Stimulated activated CD8-positive, alpha-beta memory T cell treated with anti-CD3 and anti-CD28 coated beads, Interleukin-4, amount 100 ng/mL, for 1 hour (primary cell): ENCODE measurements at places on chromosomes 12 and 14.

DNA sequence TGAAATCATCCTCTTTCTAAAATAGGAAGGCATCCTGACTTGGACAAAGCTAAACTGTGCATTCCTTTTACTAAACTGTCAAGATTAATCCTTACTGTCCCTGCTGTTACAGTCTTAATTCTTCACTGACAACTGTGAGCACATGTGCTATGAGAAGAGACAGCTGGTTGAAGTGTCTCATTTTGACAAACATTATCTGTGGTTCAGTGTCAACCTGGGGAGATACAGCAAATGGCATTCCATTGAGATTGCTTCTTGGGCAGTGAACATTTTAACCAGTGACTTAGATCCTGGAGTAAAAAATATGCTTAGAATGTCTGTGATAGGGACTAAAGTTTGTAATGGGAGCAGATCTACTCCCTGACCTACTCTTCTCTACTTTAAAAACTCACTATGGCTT, 552.6 kb upstream of the ATP2B1 start:
- DNase-seq: no peak

GRCh38 chr14:63203015-63203414, 1.2 kb upstream of the RHOJ start:
- DNase-seq: no peak

- no peak for DNase-seq
These were observed 35.9 kb upstream of the GSC start for GRCh38 chr14:94805680-94806288.

DNA sequence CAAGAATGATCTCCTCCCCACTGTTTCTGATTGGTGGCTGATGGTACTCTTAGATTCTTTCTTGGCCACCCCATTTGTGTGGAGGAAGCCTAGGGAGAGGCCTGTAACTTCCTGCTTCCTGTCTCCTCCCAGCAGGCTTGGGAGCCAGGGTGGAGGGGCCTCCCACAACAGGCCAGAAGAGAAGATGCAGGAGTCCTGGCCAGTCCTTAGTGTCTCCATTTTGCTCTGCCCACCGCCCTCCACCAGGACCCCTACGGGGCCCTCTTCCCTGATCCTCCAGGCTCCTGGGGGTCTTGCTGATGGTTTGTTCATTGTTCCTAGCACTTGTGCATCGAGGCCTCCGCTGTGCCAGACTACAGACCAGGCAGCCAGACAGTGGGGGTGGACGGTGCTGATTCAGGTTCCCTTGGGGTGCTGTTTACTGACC, 6.8 kb downstream of the TSPAN9 start:
- no peak for DNase-seq

GRCh38 chr12:93360688-93361087, 17.0 kb upstream of the NUDT4 start:
- DNase-seq: no peak

GRCh38 chr12:105393587-105393986, 63.1 kb downstream of the C12orf75 start:
- no peak for DNase-seq

DNA sequence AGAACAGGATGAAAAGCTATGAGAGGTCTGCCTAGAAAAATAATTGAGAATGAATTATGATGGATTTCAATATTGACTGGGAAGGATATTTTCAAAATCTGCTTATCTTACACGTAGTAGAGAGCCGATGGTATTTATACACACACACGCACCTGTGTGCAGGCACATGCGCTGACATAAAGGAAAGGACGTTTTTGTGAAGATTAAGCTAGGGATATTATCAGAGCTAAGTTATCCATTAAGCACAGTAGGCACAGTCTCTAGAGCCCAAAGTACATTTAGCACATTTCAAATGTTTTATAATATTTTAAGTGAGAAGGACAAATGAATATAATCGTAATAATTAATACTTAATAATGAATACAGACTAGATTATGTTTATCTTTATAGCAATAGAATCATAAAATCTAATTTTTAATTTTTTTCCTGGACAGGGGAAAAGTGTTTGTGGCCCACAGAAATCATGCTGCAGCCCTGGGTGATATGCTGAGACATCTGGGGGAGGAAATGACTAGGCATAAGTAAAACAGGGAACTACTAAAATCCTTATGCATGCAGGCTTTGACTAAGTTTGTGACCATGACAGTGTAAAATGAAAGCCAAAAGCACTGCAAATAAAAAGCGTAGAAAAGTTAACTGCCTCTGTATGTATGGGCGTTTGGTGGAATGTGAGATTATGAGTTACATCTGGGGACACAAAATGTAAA, 146.1 kb downstream of the KITLG start:
- DNase-seq: no peak

GRCh38 chr12:31714406-31715271, 14.2 kb downstream of the AMN1 start:
- no peak for DNase-seq

- no peak for DNase-seq
These were observed 6.1 kb upstream of the AAAS start for GRCh38 chr12:53327435-53328042.

GRCh38 chr14:22502007-22502406, 87.0 kb downstream of the DAD1 start:
- no peak for DNase-seq

GRCh38 chr14:92635031-92635430, 113.4 kb downstream of the LGMN start:
- no peak for DNase-seq

DNA sequence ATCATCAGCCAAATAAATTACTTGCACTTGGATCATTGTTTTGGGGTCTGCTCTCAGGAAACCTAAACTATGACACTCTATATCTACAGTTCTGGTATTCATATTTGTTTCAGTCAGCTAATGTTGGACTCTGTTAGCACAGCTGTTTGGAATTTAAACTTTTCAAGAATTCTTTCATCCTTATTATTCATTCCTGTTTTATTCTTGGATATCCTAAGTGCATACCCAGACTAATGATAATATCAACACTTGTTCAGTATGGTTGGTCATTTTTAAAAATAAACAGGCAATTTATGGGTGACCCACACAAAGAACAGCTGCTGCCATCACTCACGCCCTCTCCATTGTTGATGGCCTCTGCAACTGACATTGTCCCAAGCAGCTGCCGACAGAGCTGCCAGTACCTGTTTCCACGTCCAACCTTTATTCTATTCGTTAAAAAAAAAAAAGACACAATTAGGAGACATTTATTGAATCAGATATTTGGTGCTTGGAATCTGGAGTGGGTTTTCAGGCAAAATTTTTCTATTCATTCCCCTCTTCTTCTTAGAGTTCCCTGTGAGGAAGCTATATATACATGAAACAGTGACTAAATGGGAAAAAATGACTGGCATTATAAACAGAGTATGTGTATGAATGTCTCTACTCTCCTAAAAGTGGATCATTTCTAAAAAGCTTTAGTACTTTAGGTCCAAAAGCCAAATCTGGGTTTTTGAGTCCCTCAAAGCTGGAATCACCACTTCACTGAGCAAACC, 252.1 kb upstream of the NAV3 start:
- DNase-seq: no peak

GRCh38 chr12:52436828-52437474, 2.8 kb upstream of the KRT75 start:
- no peak for DNase-seq

GRCh38 chr12:65106948-65107347, 14.2 kb downstream of the WIF1 start:
- DNase-seq: no peak

GRCh38 chr12:117098361-117099217, 627 bp downstream of the TESC start:
- DNase-seq: no peak

DNA sequence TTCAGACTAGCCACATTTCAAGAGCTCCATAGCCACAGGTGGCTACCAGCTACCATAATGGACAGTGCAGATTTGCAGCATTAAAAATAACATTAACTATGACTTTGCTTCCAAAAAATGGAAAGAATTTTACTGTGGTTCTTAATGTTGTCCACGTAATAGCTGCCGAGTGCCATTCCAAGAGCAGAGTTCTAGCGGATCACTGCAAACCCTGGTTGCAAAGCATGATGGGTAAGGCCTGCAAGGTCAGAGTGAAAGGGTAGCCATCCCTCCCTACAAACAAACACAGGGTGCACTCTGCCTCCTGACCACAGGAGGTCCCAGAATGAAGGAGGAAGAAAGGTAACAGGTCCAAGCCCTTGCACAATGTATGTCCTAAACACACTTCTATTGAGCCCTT, 157.6 kb downstream of the DPF3 start:
- DNase-seq: no peak

GRCh38 chr12:3130057-3130830, 53.1 kb downstream of the TSPAN9 start:
- no peak for DNase-seq

GRCh38 chr14:29037411-29037810, 270.8 kb downstream of the FOXG1 start:
- DNase-seq: no peak

- no peak for DNase-seq
These were observed 55.8 kb upstream of the ARHGAP5 start for GRCh38 chr14:32021341-32021740.

DNA sequence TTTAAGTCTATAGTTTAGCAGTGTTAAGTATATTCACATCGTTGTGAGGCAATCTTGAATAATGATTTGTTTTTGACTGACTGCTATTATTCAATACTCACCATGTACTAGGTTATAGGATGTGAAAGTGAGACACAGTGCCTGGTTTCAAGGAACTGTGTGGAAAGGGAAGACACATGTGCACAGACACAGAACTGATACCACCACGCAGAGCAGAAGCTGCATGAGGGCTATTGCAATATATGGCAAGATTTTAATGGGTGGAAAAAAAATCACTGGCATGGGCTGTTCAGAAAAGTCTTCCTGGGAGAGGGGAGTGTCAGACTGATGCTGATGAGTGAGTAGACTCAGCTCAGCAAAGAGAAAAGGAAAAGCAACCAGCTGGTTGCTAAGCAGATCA, 10.4 kb downstream of the SLC7A8 start:
- no peak for DNase-seq

DNA sequence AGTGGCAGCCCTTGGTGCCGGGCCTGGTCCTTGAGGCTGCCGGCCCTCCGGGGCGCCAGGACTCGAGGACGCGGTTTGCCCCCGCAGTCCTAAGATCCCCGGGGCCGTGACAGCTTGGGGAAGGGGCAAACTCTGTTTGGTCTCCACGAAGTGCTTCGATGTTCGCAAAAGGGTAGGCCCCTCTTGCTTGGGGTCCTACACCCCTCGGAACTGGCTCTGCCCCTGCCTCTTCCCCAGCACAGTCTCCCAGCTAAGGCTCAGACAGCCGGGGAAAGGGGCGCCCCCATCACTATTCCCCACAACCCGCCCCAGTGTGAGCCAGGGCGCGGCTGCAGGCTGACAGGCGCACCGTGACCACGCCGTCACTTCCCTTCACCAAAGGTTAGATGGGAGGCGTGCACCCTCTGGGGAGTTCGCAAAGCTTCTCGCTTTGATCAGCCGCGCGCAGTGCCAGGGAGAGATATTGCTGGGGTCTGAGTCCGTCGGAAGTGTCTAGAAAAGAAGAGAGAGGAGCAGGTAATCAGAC, 7.2 kb upstream of the OTX2 start:
- no peak for DNase-seq

GRCh38 chr12:115095073-115095748, 411.2 kb upstream of the TBX3 start:
- DNase-seq: no peak

DNA sequence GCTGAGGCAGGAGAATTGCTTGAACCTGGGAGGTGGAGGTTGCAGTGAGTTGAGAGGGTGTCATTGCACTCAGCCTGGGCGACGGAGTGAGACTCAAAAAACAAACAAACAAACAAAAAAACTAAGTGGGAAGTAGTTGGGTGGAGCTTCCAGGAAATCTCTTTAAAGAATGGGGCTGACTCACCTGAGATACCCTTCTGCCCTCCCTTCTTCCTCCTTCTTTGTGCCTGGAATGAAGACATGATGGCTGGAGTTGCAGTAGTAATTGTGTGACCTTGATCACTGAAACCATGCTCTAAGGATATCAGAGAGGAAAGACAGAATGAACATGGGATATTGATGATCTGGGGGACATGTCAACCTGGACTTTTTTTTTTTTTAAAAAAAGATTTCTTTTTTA, 87.6 kb upstream of the MED13L start:
- no peak for DNase-seq

- DNase-seq: no peak
These were observed 47.1 kb downstream of the GIT2 start for GRCh38 chr12:109949089-109949488.

GRCh38 chr14:32657081-32657480, 281.6 kb upstream of the NPAS3 start:
- no peak for DNase-seq

DNA sequence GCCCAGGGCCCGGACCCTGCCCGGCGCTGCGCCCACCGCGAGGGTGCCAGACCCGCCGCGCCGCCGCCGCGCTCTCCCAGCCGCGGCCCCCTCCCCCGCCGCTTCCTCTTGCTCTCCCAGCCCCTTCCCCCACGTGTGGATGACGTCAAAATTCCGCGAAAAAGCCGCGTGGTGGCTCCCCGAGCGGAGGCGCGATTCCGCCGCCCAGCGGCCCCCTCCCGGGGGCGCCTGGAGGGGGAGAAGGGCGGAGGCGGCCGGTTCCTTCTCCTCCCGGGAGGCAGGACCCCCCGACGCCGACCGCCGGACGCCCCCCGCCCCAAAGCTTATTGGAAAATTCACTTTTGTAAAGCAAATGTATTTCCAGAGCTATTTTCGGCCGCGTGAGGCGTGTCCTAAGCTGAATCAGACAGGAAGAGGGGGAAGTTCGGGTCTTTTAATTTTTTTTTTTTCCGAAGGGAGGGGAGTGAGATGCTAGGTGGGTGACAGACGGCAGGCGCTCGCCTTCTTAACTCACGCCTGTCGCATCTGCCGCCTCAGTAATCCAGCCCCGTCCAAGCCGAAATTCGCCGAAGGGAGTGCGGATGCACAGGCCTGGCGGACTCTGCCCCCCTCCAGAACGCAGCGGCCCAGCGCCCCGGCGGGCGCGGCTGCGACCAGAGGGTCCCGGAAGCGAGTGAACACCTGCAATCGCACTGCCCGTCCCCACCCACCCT, 4.1 kb upstream of the CCND2 start:
- DNase-seq: peak; percentile 87

- DNase-seq: no peak
These were observed 28.2 kb upstream of the RASSF3 start for GRCh38 chr12:64582114-64582513.

DNA sequence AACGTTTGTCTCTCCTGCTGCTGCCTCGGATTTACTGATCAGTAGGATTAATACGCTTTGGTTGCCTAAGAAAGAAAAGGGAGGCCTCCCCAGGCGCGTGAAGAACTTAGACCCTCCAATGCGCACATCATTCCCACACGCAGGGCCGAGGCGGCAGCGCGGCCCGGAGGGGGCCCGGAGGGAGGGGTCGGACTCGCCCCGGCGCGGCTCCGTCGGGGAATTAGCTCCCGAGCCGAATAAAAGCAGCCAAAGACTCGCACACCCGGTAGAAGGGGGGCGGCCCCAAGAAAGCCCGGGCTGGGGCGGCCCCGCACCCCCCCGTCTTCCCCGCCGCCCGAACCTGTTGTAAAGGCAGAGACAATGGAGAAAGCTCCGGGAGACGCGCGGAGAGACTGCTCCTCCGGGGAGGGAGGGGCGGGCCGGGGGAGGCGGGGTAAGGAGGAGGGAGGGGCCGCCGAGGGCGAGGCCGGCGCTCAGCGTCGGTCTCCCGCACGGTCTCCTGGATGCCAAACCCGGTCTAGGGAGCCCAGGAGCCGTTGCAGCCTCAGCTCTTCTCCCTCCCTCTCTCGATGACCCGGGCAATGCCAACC, at the start of gene NELL2:
Gene NELL2 (minus strand): TSS at position 362 of the 590 bp plus-strand sequence. CDS start 446 bp downstream, outside the sequence.
- DNase-seq: peak; percentile 43
